ENCODE measurements at places on chromosomes 13 and 19.

GRCh38 chr13:101157261-101157660, 259.0 kb downstream of the NALCN start:
- DNase-seq = no peak

- DNase-seq = no peak
Measured at GRCh38 chr13:32142115-32142514, 110.5 kb downstream of the FRY start.

DNA sequence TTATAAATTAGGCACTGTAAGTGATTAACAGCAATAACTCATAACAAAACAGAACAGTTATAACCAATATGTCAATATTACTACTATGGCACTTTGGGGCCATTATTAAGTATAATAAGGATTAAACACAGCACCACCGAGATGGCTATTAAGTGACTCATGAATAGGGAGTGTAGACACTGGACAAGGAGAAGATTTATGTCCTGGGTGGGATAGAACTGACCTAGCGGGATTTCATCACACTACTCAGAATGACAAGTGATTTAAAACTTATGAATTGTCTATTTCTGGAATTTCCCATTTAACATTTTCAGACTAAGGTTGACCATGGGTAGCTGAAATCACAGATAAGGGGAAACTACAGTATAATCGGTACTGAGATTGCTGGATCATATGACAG, 79.0 kb upstream of the SLC7A1 start:
- DNase-seq = no peak

DNA sequence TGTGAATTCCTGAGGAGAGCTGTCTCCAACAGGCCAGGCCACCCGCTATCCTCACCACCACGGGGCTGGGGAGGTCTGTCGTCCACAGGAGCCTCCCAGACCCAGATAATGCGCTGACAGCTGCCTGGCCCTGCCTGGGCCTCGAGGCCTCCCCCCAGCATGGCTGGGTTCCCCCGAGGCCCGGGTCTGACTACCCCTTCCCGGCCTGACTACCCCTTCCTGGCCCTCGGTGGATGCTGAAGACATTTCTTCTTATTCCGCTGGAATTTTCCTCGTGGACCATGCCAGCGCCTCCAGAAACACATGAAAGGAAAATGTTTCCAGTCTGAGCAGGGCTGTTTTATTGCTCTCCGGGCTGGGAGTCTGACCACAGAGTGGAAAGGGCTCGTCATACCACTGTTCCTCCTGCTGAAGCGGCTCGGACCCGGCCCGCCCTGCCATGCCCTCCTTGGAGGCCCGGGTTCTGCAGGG, 16.8 kb upstream of the COMP start:
- DNase-seq = no peak

GRCh38 chr19:4363571-4364304, 20.4 kb downstream of the MPND start:
- no peak for DNase-seq

DNA sequence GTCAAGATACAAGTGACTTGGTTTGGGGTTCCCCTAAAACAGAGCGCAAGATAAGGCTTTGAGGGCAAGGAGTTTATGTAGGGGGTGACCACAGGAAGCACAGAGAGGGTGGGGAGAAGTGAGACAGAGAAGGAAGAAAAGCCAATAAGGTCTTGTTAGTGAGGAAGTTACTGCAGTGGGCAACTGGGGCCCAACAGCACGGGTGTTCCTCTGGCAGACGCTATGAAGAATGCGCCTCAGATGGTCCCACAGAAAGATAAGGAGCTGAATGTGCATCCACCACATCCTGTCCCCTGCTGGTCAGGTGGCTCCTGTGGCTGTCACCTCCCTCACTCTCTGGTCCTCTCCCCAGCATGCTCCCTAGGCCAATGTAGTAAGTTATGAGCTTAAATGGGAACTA, 333.5 kb downstream of the TSHZ3 start:
- no peak for DNase-seq

GRCh38 chr19:56681702-56682101, 10.1 kb upstream of the ZNF835 start:
- no peak for DNase-seq

- DNase-seq = no peak
Measured at GRCh38 chr13:111117289-111117688, 2.2 kb downstream of the ARHGEF7 start.

- DNase-seq = no peak
Measured at GRCh38 chr19:6109947-6110346, 353 bp downstream of the RFX2 start.

- no peak for DNase-seq
Measured at GRCh38 chr19:28396287-28396831, 816.6 kb downstream of the UQCRFS1 start.

DNA sequence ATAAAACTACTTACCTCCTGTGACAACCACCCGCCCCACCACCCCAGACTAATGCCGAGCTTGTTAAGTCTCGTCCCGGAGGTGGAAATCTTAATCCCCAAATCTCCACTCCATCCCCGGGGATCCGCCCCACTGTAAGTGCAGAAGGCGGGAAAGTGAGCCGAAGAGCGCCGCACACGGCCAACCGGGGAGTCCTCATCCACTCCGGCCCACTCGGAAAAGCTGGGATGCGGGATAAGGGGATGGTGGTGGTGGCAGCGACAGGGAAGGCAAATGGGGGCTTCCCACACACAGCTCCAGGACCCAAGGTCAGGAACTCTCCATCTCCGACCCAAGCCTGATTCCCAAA, 621 bp downstream of the FBL start:
- DNase-seq = peak; percentile 63
